ENCODE measurements at places on chromosomes 16 and 17.

- no peak for DNase-seq
Observed at GRCh38 chr17:81488276-81488860, 24.2 kb downstream of the ACTG1 start.

GRCh38 chr17:14308636-14308964, 7.7 kb downstream of the HS3ST3B1 start:
- no peak for DNase-seq

GRCh38 chr17:6713918-6714271, 726 bp upstream of the SLC13A5 start:
- DNase-seq: no peak

- DNase-seq: no peak
Observed at GRCh38 chr17:3921502-3922319, 5.4 kb upstream of the P2RX1 start.

GRCh38 chr16:72833969-72834368, 214.0 kb downstream of the ZFHX3 start:
- no peak for DNase-seq

- no peak for DNase-seq
Observed at GRCh38 chr17:82243648-82244412, 15.0 kb downstream of the SLC16A3 start.

Data from activated T-cell treated with anti-CD3 and anti-CD28 coated beads, Interleukin-2, amount 50 U/mL, for 4 hours (primary cell).